Tibial nerve (tissue), 4 donors: ENCODE measurements at places on chromosomes 6 and 20.

GRCh38 chr20:24954566-24954965, 5.5 kb downstream of the CST7 start:
- no peak for DNase-seq

GRCh38 chr20:32963176-32963575, 41.1 kb downstream of the SUN5 start:
- no peak for DNase-seq

DNA sequence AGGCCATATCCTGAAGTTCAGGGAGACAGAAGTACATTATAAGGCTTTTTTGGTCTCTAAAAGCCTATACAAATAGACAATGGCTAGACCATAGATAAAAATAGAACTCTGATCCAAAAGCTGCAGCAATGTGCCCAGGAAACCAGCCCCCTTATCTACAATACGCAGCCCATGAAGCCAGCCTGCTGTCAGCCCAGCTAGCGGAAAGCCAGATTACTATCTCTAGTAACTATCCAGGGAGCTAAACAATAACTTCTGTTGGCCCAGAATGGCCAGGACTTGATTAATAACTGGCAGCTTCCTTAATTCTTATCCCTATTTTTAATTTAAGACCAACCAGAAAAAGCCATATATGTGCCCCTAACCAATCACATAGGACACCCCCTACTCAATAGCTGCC, 160.4 kb upstream of the SMLR1 start:
- no peak for DNase-seq

- no peak for DNase-seq
These were observed 633.5 kb downstream of the RFPL4B start for GRCh38 chr6:112980676-112981075.

- no peak for DNase-seq
These were observed 51.1 kb downstream of the CDH26 start for GRCh38 chr20:60009318-60009717.

GRCh38 chr20:32535953-32536823, 48.9 kb downstream of the NOL4L start:
- DNase-seq: no peak

DNA sequence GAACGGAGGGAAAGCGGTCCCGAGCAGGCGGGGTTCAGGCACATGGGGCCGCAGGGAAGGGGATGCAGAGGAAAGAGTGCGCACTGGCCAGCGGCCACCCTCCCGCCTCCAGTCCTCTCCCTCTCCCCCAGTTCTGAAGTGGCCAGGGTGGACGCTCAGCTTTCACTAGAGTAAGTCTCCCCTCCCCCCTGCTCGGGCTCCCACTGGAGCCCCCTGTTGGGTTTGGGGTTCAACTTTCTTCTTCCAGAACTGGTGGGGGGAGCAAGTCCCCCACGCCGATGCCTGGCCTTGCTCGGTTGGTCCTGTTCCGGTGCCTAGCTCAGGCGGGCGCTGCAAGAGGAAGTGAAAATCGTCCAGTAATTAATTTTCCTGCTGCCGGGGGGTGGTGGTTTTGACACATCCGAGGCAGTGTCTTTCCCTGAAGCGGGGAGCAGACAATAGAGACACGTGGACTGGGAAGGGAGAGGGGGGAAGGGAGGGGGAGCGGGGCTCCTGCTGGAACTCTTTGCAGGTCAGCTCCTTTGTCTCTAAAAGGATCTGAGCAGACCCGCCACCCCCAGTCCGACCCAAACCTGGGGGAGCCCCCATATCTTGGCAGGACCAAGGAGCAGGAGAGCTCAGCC, 824 bp upstream of the SCRT2 start:
- no peak for DNase-seq

- DNase-seq: no peak
These were observed 449.8 kb upstream of the RNF217 start for GRCh38 chr6:124512431-124512830.

GRCh38 chr6:113292646-113293422, 564.3 kb upstream of the MARCKS start:
- no peak for DNase-seq

DNA sequence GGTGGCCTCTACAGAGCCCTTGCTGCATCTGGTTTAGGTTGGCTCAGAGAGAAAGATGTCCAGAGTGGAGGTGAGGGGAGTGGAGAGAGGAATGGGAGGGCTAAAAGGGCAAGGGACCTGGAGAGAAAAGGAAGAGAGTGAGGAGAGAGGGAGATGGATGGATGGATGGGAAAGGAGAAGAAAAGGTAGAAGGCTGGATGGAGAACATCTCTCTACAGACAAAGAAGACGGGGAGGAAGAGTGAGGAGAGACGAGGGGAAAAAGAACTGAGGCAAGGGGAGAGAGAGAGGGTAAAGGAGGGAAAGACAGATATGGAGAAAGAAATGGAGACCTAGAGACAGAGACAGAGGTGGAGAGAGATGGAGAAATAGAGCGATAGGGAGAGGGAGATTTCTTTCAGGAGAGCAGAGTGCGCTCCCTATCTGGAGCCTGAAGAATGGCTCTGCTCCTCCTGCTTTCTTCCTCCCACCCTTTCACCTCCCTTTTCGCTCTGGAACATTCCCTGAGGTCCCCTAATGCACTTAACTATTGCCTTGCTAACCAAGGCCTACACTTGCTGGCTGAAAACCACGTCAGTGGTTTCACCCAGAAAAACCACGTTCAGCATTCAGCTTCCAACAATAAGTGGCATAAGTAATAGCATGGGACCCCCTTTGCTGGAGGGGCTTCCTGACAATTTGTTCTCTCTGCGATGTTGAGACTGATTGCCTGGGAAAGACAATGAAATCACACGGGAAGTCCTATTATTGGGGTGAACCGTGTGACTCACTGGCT, 286.3 kb downstream of the CDH26 start:
- no peak for DNase-seq

DNA sequence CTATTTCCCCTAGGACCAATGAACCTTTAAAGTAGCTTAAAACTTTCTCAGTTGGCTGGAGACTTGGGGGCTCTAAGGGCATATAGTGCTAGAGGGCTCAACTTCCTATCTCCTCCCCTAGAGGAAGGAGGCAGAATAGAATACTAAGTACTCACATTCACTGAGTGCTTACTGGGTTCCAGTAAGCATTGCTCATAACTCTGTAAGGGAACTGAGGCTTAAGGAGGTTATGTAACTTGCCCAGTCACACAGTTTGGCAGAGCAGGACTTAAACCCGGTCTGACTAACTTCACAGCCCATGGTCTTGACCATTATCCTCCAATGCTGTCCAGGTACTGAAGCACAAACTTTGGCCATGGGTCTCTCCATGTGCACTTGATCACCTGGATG, 12.5 kb downstream of the SESN1 start:
- DNase-seq: no peak

DNA sequence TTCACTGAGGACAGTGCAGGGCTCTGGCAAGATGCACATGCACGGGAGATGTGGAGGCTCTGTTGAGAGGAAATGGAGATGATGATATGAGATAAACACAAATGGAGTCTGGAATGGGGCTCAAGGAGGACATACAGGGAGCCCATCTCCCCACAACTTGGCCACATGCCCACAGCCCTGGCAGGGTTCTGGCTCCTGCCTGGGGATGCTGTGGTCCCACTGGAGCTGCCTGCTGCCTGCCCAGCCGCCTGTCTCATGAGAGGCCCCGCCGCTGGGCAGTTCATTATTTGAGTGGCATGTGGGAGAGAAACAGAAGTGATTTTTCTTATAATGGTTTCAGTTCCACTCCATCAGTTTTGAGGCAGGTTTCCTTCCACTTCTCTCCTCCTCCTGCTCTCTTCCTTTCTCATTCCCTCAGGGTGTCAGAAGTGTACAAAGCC, 133.6 kb upstream of the TRAF3IP2 start:
- DNase-seq: no peak

DNA sequence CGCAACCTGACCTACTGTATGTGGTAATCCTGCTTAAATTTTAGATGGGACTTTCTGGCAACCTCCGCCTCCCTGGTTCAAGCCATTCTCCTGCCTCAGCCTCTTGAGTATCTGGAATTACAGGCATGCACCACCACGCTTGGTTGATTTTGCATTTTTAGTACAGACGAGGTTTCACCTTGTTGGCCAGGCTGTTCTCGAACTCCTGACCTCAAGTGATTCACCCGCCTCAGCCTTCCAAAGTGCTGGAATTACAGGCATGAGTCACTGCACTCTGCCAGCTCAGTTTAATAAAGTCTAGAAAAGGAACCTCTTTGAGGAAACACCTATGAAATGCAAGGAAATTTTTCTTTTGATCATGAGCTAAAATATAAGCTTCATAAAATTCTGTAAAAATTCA, 9.0 kb upstream of the PLCB4 start:
- DNase-seq: no peak

DNA sequence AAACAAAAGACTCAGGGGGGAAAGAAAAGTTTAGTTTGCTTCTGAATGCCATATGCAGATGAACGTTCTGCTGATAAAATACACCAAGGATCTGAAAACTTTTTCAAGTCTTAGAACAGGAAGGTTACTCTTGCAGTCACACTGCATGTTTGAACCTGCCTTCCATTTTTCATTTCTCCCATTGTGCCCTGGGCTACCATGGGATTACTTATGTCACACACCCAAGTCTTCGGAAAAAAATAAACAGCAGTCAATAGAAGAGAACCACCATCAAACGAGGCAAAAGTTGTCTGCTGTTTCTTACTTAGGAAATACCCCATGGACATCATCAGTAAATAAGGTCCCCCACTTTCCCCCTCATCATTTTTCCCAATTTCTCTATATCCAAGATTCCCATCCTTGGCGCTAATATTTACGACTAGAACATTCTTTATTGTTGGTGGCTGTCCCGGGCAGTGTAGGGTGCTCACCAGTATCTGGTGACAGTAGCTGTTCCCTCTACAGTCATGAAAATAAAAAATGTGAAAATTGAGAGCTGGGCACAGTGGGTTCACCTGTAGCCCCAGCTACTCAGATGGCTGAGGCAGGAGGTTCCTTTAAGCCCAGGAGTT, 202.5 kb downstream of the BCAS1 start:
- DNase-seq: no peak

GRCh38 chr20:38083338-38084048, 49.9 kb downstream of the RPRD1B start:
- DNase-seq: no peak

- peak; percentile 24 for DNase-seq
These were observed 29.5 kb downstream of the MTHFD1L start for GRCh38 chr6:150894935-150895552.

DNA sequence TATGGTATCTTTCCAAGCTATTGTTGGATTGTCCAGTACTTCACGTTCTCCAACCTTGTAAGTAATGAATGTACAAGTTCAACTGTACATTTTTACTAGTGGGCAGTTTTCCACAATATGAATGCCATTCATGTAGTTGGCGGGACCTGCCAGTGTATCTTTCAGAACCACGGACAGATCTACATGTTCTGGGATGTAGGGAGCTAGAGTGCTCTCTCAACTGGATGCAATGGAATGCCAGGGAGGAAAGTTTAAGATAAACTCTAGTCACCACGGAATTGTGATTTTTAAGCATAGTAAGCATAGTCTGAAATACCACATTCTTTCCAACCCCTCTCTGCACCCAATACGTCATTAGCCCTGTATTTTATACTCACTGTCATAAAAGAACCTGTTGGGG, 21.5 kb upstream of the HLA-C start:
- DNase-seq: no peak

DNA sequence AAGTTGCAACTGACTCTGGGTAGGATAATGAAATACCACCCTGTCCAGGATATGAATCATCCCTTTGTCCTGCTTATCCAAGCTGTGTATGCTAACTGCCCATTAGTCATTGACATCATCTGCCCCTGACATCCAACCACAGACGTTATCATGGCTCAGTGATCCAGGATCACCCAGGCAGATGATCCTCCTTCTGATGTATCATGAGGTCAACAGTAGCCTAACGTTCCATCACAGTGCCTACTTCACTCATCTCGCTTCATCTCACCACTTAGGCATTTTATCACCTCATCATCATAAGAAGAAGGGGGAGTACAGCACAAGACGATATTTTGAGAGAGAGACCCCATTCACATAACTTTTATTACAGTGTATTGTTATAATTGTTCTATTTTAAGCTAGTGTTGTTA, 13.4 kb upstream of the BTN3A2 start:
- DNase-seq: no peak

GRCh38 chr6:20328266-20328923, 73.3 kb upstream of the E2F3 start:
- no peak for DNase-seq

GRCh38 chr20:49966861-49967260, 15.9 kb upstream of the SNAI1 start:
- DNase-seq: no peak

DNA sequence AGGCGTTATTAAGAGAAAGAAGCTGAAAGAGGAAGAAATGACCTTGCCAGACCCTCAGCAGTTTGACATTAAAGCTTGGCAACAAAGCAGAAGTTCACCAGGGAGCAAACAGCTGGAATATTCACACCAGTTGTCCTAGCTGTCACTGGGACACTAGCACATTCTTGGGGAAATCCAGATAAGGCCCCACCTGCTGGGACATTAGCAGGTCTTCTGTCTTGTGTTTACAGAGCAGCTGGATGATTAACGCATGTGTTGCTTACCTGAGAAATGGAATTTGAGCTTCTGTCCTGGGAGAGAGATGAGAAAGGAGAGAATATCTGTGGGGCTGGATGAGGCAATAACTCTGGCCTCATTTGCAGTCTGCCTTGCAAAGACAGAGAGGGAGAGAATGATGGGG, 137.6 kb upstream of the RIN2 start:
- no peak for DNase-seq

GRCh38 chr6:106906232-106906631, 68.3 kb downstream of the CD24 start:
- no peak for DNase-seq

GRCh38 chr20:47686545-47686944, 98.7 kb downstream of the SULF2 start:
- no peak for DNase-seq

- DNase-seq: no peak
These were observed 45.0 kb downstream of the GNAS start for GRCh38 chr20:58897488-58897887.

GRCh38 chr6:73579851-73580246, 59.0 kb upstream of the EEF1A1 start:
- DNase-seq: no peak

DNA sequence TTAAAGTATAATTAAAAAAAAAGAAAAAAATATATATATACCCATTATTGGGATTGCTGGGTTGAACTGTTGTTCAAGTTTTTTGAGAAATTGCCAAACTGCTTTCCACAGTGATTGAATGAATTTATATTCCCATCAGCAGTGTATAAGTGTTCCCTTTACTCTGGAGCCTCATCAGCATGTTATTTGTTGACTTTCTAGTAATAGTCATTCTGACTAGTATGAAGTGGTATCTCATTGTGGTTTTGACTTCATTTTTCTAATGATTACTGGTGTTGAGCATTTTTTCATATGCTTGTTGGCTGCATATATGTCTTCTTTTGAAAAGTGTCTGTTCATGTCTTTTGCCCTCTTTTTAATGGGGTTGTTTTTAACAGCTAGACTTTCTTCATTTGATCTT, 1260.8 kb upstream of the GJE1 start:
- no peak for DNase-seq

DNA sequence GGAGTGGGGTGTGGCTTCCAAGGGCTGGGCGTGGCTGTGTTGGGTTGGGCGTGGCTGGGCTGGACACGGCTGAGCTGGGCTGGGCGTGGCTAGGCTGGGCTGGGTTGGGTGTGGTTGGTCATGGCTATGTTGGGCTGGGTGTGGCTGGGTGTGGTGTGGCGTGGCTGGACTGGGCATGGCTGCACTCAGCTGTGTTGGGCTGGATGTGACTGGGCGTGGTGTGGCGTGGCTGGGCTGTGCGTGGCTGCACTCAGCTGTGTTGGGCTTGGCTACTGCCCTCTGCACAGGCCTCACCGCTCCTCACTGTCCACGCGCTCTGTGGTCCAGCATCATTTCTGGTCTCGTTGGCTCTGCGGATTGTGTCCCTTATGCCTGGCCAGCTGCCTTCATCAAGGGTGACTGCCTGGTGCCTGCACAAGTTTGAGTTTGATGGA, 43.5 kb upstream of the SLCO4A1 start:
- DNase-seq: no peak
